Heart left ventricle (tissue), 16 donors: ENCODE measurements at places on chromosomes 1 and 21. TPM values are rescaled to one million over a fixed set of nuclear protein-coding genes. Genes with fewer than 3 reads are reported as not detected.

TEDDM1 gene
- not detected for total RNA-seq

NHLH1 gene
- total RNA-seq = not detected

LENEP gene
- not detected for total RNA-seq

NAV1 gene
- 58.4 TPM for total RNA-seq

SYPL2 gene
- total RNA-seq = 28.2 TPM

RXFP4 gene
- not detected for total RNA-seq

GTF2B gene
- 15.0 TPM for total RNA-seq

C1orf94 gene
- not detected for total RNA-seq

RPE65 gene
- total RNA-seq = not detected

ALG14 gene
- total RNA-seq = 4.1 TPM

GNAT2 gene
- total RNA-seq = not detected

ODF2L gene
- 12.2 TPM for total RNA-seq

FLG2 gene
- not detected for total RNA-seq

RAVER2 gene
- total RNA-seq = 22.6 TPM

RASAL2 gene
- total RNA-seq = 57.8 TPM

AMY1A gene
- total RNA-seq = not detected

MIXL1 gene
- total RNA-seq = not detected

TACSTD2 gene
- total RNA-seq = 0.12 TPM

LRRC71 gene
- not detected for total RNA-seq

CLCA1 gene
- total RNA-seq = not detected

ATAD3A gene
- 14.6 TPM for total RNA-seq

NR5A2 gene
- 2.7 TPM for total RNA-seq

ANKRD13C gene
- total RNA-seq = 11.1 TPM

AVPR1B gene
- not detected for total RNA-seq

PPM1J gene
- 4.2 TPM for total RNA-seq

TFF2 gene
- total RNA-seq = not detected

AMY2B gene
- total RNA-seq = 13.5 TPM

ID3 gene
- 57.5 TPM for total RNA-seq

OR2T11 gene
- total RNA-seq = not detected

AKNAD1 gene
- not detected for total RNA-seq
